Omental fat pad (tissue), 4 donors: ENCODE measurements at places on chromosomes 3 and 15.

- DNase-seq, result no peak
These were observed 298.8 kb upstream of the PLSCR5 start for GRCh38 chr3:146903927-146904326.

GRCh38 chr15:22887157-22887951 is 48.9 kb downstream of the NIPA2 start:
- DNase-seq, result no peak

DNA sequence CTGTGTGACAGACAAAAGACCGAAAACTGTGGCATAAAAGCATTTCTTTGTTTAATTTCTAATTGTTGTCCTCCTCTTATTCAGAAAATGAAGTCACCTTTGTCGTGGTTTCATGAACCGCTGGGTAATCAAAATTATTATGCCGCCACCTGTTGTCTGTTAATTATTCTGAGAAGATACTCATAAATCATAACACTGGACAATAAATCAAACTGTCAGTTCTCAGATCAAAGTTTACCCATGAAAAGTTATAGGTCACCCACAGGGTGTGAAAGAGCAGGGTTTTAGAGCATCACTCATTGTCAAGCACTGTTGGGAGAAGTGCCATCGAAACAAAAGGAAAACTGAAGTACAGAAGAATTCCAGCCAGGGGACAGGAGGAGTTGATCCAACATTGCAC is 474.3 kb downstream of the NR2F2 start:
- no peak for DNase-seq

- DNase-seq, result no peak
These were observed 181.0 kb downstream of the UACA start for GRCh38 chr15:70582143-70582945.

DNA sequence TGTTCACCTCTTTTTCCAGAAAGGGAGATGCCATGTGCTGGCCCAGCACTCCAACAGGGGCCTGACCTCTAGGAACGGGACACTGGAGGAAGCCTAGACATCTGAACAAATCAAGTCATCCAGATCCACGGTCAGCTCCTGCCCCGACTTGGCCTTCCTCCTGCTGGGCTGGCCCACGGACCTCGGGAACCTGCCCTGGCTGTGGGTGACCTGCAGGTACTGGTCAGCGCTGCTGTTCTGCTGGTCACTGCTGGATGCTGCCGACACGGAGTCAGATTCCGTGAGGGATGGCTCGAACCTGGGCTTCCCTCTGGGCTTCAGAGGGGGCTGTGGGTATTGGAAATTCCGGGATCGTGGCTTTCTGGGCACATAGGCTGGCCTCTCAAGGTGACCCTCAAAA is 8.4 kb upstream of the STARD5 start:
- no peak for DNase-seq

- no peak for DNase-seq
These were observed 6.4 kb downstream of the MYL3 start for GRCh38 chr3:46856576-46857471.
